ENCODE measurements at places on chromosomes 3 and 15. TPM values are rescaled to one million over a fixed set of nuclear protein-coding genes. Genes with fewer than 3 reads are reported as not detected.

- DNase-seq: no peak
These were observed 134.8 kb downstream of the AKAP13 start for GRCh38 chr15:85515212-85515611.

Gene MESP1
- 0.05 TPM for polyA plus RNA-seq

GRCh38 chr3:196629228-196629627 lies 10.3 kb upstream of the NRROS start:
- no peak for DNase-seq

DNA sequence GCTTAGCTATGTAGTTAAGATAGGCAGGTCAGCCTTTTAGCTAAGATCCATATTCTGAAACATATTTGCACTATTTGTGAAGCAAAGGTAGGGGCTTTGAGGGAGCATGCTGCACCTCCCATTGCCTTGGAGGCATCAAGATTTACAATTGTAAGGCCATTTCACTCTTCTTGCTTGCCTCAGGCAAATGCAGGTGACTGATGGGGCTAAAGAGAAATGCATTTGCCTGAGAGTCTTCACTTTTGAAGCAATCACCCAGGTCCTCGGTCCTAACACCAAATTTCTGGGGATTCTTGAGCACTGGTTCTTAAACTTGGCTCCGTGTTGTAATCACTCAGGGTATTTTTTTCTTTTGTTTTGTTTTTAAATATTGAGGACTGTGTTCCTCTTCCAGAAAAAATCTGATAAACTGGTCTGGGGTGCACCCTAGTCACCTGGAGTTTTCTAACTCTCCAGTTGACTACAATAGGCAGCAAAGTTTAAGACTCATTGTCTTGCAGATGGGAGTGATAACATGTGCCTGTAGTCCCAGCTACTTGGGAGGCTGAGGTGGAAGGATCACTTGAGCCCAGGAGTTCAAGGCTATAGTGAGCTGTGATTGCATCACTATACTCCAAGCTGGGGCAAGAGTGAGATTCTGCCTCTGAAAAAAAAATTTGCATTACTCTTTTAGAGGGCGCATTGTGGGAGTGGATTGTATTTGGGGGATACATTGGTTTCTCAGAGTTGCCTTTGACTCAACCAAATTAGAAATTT lies 68.1 kb downstream of the EOMES start:
- no peak for DNase-seq

DNA sequence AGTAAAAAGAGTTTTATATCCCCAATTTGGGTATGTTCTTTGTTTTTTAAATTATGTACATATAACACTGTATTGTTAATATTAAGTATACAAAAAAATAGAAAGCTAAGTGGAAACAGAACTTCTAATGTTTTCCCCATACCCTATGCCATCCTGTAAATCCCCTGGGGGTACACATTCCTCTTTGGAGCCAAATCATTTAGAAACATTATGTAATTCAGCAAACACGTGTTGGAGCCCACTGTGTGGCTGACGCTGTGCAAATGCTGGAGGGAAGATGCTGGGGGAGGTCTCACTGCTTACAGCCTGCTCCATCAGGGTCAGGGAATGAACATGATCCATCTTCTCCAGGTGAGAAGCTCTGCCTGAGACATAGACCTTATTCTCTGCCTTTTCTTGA lies 52.8 kb downstream of the CRTC3 start:
- no peak for DNase-seq

Gene OIP5
- 9.8 TPM for polyA plus RNA-seq

- DNase-seq: no peak
These were observed 1.0 kb downstream of the DTWD1 start for GRCh38 chr15:49621887-49622286.

Gene SLC15A2
- 2.6 TPM for polyA plus RNA-seq

Gene SH2D7
- polyA plus RNA-seq: not detected

Gene ZBED2
- polyA plus RNA-seq: 120 TPM

GRCh38 chr3:126723801-126724200 lies 19.8 kb downstream of the CHCHD6 start:
- DNase-seq: no peak

- no peak for DNase-seq
These were observed 186.9 kb downstream of the OPA1 start for GRCh38 chr3:193779933-193780332.

GRCh38 chr3:102233881-102234280 lies 200.9 kb upstream of the ZPLD1 start:
- no peak for DNase-seq

GRCh38 chr15:94383706-94384105 lies 152.3 kb downstream of the MCTP2 start:
- no peak for DNase-seq

DNA sequence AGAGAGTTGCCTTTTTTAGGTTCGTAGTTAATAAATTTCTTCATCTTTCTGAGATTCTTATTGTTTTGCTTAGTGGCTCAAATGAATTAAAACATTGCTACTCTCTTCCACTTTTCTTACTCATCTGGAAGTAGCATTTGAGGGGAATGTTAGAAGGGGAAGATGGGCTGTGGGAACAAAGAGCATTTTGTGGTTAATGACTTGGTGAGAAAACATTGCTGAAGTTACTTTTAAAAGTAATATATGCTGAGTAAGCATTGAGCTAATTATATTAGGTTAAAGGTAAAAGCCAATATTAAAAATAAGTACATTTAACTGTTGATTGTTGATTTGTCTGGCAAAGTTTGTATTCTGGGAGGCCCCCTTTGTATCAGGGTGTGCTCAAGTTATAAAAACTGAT lies 5.7 kb downstream of the MORF4L1 start:
- no peak for DNase-seq

Gene HHLA2
- not detected for polyA plus RNA-seq

Gene VPS33B
- 16.2 TPM for polyA plus RNA-seq

- no peak for DNase-seq
These were observed 7.0 kb downstream of the CEP152 start for GRCh38 chr15:48803877-48804276.

DNA sequence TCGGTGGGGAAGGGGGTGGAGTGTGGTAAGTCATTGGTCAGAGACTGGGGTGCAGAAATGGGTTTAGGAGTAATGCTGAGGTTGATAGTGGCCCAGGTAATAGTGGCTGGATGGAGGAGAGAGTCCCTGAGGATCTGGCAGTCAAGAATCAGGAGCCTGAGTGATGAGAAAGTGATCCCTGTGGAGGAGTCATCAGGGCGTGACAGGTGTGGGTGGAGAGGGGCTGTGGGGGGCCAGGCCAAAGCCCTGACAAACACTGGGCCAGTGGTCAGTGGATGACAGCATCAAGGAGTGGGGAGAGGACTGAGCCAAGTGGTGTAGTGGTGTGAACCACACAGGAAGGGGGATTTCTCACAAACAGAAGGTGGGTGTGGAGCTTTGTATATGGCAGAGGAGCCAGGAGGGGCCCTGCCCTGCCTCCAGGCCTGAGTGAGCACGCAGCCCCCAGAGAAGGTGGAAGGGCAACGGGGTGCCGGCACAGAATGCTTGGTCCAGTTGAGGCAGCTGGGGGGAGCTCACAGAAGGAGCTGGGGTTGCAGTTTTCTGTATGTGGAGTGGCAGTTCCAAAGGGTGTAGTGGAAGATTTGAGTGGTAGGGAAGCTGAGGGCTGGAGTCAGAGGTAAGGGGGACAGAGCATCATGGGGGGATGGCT lies 77.1 kb downstream of the SPSB4 start:
- no peak for DNase-seq

Gene ZWILCH
- 34.9 TPM for polyA plus RNA-seq

Gene HAPLN3
- 1.4 TPM for polyA plus RNA-seq

DNA sequence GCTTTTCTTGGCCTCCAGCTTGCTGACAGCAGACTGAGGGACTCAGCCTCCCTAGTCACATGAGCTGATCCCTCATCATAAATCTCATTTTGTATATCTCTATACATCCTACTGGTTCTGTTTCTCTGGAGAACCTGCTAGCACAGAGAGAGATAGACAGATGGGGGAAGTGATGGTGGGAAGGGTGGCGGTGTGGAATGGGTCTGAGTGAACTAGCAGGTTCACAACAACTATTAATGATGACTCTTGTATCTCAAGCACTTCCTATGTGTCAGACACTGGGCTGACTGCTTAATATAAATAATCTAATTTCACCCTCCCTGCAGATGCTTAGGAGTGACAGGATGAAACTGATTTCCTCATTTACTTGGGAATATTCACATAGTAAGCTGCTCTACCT lies 106.9 kb upstream of the TLE3 start:
- no peak for DNase-seq

- peak; percentile 15 for DNase-seq
These were observed 202.8 kb downstream of the SV2B start for GRCh38 chr15:91302588-91303439.

GRCh38 chr3:36013425-36013824 lies 366.9 kb upstream of the STAC start:
- DNase-seq: no peak

GRCh38 chr3:113776564-113776963 lies 29.7 kb downstream of the ATP6V1A start:
- no peak for DNase-seq

Gene AHSG
- 0.59 TPM for polyA plus RNA-seq

Gene ARHGEF26
- polyA plus RNA-seq: 1.4 TPM

- DNase-seq: no peak
These were observed 207.9 kb downstream of the LPP start for GRCh38 chr3:188361888-188362287.

DNA sequence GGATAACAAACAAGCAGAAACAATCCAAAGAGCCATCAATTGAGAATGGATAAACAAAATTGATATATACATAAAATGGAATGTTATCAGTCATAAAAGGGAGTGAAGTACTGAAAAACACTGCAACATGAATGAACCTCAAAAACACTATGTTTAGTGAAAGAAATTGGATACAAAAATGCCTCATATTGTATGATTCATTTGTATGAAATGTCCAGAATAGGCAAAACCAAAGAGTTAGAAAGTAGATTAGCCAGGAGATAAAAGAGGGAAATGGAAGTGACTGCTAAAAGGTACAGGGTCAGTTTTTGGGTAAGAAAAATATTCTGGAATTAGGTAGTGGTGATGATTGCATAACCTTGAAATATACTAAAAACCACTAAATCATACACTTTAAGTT lies 9.8 kb upstream of the SLC25A36 start:
- DNase-seq: no peak

Gene LYZL4
- not detected for polyA plus RNA-seq

Gene LRRIQ4
- not detected for polyA plus RNA-seq

- DNase-seq: no peak
These were observed 87.0 kb downstream of the ANP32A start for GRCh38 chr15:68733666-68734065.

DNA sequence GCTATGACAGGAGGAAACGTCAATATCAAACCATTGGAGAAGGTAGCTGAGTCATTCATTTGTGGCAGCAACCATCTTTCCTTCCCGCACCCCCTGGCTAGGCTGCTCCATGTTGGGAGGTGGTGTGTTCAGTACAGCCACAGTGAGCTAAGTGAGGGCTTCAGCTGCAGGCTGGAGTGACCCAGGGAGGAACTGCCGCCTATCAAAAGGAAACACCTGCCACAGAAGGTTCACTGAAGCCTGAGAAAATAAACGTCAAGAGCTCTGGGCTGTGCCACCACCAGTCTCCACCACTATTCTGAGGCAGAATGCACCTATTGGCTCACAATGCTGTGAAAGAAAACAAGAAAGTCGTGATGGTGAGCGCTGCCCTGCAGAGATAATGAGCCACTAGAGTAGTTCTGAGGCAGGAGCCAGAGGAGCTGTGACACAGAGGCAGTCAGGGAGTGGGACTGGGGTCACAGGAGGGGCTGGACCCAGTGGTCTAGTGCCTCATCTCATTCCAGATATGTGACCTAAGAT lies 34.8 kb upstream of the CD47 start:
- DNase-seq: no peak

DNA sequence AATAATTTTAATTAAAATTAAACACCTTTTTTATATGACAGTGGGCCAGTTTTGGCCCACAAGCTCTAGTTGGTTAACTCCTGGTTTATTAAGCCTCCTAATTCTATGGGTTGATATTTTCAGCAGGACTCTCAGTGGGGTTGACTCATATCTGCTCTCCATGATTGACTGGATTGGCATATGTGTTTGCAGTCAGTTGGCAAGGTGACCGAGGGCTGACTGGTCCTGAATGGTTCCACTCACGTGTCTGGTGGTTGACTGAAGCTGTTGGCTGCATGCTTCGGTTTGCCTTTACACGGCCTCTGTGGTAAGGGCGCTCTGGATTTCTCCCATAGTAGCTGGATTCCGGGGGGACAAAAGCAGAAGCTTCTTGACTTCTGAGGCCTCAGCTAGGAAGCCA lies 65.3 kb upstream of the ZNF280D start:
- DNase-seq: peak; percentile 32

DNA sequence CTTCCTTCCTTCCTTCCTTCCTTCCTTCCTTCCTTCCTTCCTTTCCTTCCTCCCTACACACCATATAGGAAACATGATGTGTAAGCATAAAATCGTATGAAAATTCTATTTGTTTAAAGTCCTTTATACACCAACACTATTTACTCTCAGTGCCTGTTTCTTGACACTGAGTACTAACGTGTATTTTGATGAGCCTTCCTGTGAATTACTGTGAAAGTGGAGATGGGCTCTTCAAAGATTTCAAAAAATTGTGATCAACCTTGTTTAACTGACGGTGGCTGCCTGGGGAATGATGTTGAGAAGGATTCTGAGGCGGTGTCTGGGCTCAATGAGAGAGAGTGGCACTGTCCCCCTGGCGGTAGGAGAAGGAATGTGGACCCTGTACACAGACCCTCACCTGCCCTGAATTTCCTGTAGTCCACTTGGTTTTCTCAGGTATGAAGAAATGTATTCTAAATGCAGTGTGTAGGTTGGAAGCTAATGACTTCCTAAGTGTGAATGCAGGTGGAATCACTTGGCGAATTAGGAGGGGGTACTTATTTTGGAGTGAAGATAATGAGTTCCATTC lies 237.9 kb downstream of the GAP43 start:
- DNase-seq: no peak

GRCh38 chr15:81113204-81113657 lies 20.8 kb upstream of the CFAP161 start:
- no peak for DNase-seq

DNA sequence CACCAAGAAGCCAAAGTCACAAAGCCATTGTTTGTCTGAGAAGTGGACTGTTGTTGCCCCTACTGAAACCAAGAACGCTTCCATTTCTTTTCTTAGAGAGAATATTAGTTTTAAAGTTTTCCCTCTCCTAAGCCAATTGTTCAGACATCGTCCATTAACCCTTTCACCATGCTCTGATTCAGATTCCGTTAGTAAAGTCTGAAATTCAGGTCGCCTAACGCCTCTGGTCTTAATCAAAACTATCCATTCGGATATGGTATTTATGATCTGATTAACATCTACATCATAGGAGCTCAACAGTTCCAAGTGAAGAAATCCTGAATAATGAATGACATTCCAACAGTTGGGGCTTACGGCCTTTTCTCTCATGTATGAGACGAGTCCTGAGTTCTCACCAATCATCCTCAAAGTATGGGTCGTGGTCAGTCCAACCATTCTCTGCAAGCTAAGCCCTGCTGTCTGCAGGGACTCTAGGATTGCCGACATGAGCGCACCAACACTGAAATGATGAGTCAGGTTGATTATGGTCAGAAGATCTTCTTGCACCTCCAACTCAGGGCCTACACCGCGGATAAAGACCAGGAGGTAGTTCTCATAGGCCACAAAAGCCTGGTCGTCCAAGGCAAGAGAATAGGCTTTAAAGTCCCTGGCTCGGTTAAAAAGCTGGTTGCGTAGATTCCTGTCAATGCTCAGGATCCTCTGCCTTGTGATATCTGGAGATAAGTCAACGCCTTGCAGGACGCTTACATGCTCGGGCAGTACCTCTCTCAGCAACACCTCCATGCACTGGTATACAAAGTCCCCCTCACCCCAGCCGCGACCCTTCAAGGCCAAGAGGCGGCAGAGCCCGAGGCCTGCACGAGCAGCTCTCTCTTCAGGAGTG lies 767 bp downstream of the EPM2AIP1 start:
- DNase-seq: no peak

GRCh38 chr3:55474213-55474632 lies 12.9 kb downstream of the WNT5A start:
- DNase-seq: no peak

All from keratinocyte (primary cell).